ENCODE measurements at places on chromosomes 2 and 18.

DNA sequence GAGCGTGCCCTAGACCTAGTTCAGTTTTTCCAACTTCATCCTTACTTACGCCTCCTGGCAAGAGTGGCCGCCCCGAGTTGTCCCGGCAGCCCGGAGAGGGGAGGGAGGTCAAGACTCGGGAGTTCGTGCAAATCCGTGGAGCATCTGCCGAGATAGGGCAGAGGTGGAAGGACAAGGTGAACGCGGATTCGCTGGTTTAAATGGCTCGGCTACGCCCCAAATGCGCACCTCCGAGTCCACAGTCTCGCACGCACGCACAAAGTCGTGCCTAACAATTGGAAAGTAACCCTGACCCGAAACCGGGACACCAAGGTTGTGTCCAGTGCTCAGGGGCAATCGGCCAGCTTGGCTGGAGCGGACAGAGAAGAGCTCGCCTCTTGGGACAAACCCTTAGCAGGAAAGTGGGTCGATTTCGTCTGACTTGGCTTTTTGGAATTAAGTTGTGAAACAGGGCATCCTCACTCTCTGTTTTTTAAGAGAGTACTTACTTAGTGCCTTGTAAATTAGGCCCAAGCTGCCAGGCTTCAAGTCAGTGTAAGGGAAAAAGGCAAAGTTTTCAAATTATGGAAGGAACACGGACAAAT lies 726 bp upstream of the SS18 start:
- no peak for DNase-seq

DNA sequence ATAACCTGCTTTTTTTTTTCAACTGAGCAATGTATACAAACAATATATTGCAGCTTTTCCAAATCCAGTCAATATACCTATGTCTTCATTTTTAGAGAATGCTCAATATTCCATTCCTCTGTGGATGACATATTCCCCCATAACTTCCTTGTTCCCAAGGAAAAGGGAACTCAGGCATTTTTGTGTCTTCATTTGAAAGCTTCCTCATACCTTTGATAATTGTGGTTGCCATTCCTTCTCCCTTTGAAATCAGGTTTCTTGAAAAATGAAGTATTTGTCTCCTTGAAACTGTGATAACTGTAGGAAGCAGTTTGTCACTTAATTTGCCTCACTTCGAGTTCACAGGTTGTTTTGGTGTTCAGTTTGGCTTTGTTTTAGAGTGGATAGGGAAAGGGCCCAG lies 13.5 kb downstream of the ELAC1 start:
- no peak for DNase-seq

DNA sequence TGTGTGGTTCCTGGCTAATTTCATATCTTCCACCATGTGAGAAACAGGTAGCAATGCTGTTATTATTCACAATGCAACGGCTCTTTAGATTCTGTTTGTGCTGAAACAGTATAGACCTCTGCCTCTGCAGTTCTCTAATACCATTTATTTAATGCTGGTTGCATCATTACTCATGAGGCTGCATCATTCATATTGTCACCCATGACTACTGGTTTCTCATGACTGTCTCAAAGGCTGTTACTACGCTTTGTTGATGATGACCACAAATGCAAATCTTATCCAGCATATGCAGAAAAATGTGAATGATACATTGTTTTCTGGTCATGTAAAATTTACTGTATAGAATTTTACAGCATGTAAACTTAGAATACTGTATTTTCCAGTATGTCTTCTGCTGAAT lies 22.5 kb downstream of the CAVIN2 start:
- no peak for DNase-seq

DNA sequence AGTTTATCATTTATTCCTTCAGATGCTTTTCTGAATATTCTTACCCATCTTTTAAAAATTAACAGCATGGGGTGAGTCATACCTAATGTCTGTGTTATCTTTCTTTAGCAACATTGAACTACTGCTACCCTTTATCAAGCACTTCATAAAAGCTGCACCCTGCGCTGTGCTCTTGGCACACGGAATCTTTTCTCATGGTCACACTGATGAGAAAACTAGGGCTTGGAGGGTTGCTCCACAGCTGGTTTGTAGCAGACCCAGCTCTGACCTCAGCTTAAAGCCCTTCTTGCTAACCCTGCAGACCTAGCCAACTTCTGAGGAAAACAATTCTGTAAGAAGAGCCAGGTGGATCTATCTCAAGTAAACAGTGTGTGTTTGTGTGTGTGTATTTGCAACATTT lies 106.3 kb downstream of the RNF144A start:
- no peak for DNase-seq

- DNase-seq, result no peak
Measured at GRCh38 chr2:191533693-191534180, 144.2 kb upstream of the NABP1 start.

DNA sequence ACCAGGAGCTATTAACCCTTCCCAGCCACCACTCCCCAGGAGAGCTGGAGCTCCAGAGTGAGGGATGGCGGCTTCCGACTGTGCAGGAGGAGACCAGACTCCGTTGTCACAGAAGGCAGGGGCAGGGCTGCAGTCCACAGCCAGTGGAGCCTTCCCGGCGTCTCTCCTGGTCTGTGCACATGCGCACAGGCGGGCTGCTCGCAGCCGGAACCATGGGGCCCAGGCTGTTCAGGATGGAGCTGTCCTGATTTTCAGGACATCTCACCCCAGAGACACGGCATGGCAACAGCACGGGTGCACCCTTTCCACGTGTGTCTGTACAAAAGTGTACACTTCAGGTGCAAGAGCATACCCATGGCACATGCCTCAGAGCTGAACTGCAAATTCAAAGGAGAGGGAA lies 28.9 kb downstream of the EIPR1 start:
- DNase-seq, result peak; percentile 85

GRCh38 chr2:74138600-74139323 lies 8.9 kb downstream of the BOLA3 start:
- no peak for DNase-seq

DNA sequence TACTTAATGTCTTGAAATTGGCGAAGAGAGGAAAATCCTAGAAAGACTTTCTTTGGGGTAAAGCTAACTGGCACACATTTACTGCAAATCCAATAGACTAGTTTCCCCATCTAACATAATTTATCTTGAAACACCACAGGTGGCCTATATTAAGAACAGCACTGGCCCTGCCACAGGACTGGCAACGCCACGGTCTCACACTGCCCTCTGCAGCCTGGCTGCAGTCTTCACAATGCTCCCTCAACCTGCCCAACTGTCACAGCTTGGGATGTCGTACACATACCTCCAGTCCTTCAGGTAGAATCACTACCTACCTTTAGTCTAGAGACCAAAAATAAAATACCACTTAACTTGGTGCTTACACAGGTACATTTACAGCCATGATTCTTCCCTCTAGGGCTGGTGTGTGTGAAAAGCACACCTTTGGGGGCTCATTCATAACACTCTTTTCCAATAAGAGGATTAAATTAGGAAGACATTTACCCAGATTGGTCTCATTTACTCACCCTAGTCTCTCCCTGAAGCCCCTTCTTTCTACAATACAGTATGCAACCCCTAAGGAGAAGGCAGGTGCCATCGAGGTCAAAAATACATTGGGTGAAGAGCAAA lies 222.2 kb downstream of the C1D start:
- DNase-seq, result peak; percentile 61

GRCh38 chr2:177893880-177894279 lies 178.7 kb downstream of the PDE11A start:
- no peak for DNase-seq

- no peak for DNase-seq
Measured at GRCh38 chr2:182261860-182262387, 164.9 kb downstream of the PDE1A start.

- DNase-seq, result no peak
Measured at GRCh38 chr2:41994233-41994637, 53.6 kb upstream of the PKDCC start.

GRCh38 chr2:230798769-230799399 lies 65.9 kb upstream of the ITM2C start:
- DNase-seq, result no peak

GRCh38 chr2:233280114-233280693 lies 27.4 kb upstream of the SAG start:
- no peak for DNase-seq

GRCh38 chr2:38013158-38013752 lies 62.7 kb downstream of the CYP1B1 start:
- no peak for DNase-seq

DNA sequence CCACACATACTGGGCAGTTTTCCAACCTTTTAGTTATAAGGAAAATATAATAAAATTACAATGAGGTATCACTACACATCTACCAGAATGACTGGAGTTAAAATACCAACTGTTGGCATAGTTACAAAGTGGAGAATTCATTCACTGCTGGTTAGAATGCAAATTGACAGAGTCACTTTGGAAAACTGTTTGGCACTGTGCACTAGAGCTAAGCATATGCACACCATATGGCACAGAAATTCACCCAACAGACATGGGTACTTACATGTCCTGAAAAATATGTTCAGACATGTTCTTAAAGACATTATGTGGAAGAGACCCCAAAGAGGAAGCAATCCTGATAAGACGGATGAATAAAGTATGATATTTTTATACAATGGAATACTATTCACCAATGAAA lies 686.1 kb upstream of the RAB6C start:
- DNase-seq, result no peak

GRCh38 chr2:40439473-40439872 lies 12.4 kb downstream of the SLC8A1 start:
- DNase-seq, result no peak

- no peak for DNase-seq
Measured at GRCh38 chr2:207481924-207482323, 47.8 kb upstream of the CREB1 start.

- peak; percentile 17 for DNase-seq
Measured at GRCh38 chr18:55489034-55489986, 98.7 kb downstream of the TCF4 start.

DNA sequence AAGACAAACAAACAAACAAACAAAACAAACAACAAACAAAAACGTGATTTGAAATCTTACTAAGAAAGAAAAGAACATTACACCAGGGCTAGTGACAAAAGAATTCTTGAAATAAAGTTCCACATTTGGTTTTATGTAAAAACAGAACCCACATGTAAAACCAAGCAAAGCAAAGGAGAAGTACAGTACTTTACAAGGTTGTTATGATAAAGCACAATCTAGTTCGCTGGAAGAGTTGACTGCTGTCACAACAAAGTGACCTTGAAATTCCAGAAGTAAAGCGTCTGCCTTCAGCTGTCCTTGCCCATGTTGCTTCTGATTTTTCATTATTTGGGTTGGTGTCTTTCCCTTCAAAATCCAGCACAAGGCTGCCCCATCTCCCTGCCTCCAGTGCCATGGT lies 94.8 kb upstream of the CYRIA start:
- DNase-seq, result no peak

GRCh38 chr2:217833439-217833838 lies 169.4 kb downstream of the TNS1 start:
- DNase-seq, result no peak

DNA sequence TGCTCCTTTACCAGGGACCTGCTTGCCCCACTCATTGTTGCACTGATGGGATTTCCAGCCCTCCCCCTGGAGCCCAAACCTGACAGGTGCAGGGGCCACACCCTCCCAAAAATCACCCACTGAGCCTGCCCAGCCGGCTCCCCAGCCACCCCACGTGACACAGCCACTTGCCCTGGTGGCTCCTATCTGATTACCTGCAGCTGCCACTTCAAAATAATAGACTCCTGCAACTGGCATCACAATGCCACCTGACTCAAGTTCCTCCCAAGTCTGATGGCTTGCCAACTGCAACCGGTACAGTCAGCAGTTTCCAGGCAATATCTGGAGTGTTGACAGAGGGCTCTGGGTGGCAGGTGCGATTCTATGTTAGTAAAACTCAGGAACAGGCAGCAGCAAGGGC lies 66.2 kb downstream of the CRACDL start:
- DNase-seq, result peak; percentile 94

GRCh38 chr18:73249030-73249429 lies 381.2 kb upstream of the NETO1 start:
- no peak for DNase-seq

- no peak for DNase-seq
Measured at GRCh38 chr2:158650646-158651357, 144.3 kb upstream of the DAPL1 start.

GRCh38 chr2:174597009-174597344 lies 627 bp downstream of the WIPF1 start:
- no peak for DNase-seq

GRCh38 chr2:71129902-71130151 lies 202 bp downstream of the MCEE start:
- no peak for DNase-seq

- DNase-seq, result no peak
Measured at GRCh38 chr18:71022389-71022788, 733.5 kb downstream of the SOCS6 start.

DNA sequence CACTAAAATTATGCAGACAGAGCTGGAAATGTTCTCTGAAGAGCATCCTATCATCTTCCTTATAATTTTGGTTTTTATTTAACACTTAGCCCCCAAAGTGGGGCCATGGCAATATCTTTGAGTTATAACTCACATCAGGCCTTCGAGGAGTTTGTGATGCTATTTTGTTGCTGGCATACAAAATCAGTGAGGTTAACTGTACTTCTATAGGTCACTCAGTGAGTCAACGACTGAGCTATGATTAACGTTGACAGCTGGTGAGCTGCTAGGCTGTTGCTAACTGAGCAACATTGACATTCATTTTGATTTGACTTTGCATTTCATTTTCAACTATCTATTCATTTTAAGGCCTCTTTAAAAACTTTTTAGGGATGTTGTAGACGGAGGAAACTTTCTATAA lies 50.0 kb downstream of the GPD2 start:
- no peak for DNase-seq

- no peak for DNase-seq
Measured at GRCh38 chr2:43762286-43762685, 11.6 kb upstream of the DYNC2LI1 start.

- no peak for DNase-seq
Measured at GRCh38 chr2:176445956-176446355, 176.7 kb downstream of the MTX2 start.

DNA sequence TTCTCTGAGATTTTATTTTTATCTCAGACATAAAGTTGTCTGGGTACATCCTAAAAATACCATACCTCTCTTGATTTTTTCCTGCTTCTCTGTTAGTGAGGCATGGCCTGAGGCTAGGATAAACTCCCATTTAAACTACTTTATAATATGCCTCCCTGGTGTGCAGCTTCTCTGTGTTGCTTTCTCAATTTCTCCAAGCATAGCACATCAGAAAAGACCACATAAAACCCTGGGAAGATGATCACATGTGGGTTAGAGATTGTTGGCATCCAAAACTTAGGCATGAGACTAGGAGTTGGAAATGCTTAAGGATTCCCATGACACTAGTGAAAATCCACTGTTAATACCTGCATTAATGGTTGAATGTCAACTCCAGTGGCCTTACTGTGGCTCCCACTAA lies 254.6 kb downstream of the RND3 start:
- no peak for DNase-seq

DNA sequence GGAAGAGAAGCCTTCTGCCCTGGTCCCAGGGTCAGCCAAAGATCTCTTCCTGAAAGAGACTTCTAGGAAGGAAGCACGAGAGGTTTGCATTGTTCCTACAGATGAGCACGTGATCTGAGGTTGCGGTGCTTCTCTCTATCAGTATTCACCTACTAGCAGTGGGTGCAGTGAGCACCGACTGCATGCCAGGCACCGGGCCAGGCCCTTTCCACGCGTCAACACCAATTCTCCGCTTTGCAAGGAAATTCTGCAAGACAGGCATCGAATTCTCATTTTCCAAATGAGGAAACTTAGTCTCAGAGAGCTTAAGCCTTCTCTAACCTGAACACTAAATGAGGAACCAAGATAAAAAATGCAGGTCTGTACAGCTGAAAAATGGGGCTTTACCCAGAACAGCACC lies 151.5 kb upstream of the MYCN start:
- no peak for DNase-seq

- DNase-seq, result no peak
Measured at GRCh38 chr2:236527159-236527630, 42.4 kb upstream of the ACKR3 start.

GRCh38 chr18:48781988-48782363 lies 168.8 kb downstream of the SMAD7 start:
- DNase-seq, result no peak

Measured in NCI-H187 (cell line).